Activated naive CD8-positive, alpha-beta T cell treated with anti-CD3 and anti-CD28 coated beads for 36 hours (primary cell): ENCODE measurements at places on chromosomes 5 and 9. TPM values are rescaled to one million over a fixed set of nuclear protein-coding genes. Genes with fewer than 3 reads are reported as not detected.

DNA sequence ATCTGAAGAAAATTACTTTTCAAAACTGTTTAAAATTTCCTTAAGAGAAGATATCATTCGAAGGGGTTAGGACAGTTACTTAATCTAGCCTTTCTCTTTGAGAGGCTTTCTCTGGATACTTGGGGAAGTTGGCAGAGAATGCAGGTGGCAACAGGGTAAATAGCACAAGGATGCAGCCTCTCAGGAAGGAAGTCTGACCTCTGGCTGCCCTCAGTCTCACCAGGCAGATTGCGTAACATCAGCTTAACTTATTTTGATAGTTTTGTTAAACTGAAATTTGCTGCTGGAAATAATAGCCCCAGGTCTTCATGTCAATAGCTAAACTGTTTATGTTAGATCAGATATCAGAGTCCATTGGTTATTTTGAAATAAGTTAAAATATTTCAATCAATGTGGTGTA is 20.4 kb downstream of the CCDC192 start:
- peaks cover 4% of the 10 kb centered on the region for H3K27me3 ChIP-seq
- no peaks in the 10 kb centered on the region for H3K36me3 ChIP-seq
- no peak overlapping the region for H3K4me3 ChIP-seq
- DNase-seq: no peak
- H3K27ac ChIP-seq: no peak overlapping the region

GRCh38 chr5:31193591-31194467 is at the start of gene CDH6:
Gene CDH6 (plus strand): TSS chr5:31193686. CDS start chr5:31267474, 73,788 bp downstream.
- no peak within 1 kb of the TSS for H3K27ac ChIP-seq
- DNase-seq: peak; percentile 5
- H3K27me3 ChIP-seq: peaks cover 69% of the 10 kb centered on the region
- H3K4me1 ChIP-seq: peaks cover 7% of the 10 kb centered on the region
- no peaks in the 10 kb centered on the region for H3K36me3 ChIP-seq

GRCh38 chr9:124771021-124771866 is at the start of gene NR6A1:
Gene NR6A1 (minus strand): TSS chr9:124771311.
- H3K36me3 ChIP-seq: no peaks in the 10 kb centered on the region
- H3K4me1 ChIP-seq: peaks cover 33% of the 10 kb centered on the region
- H3K4me3 ChIP-seq: peak within 1 kb of the TSS; percentile 86
- H3K27ac ChIP-seq: peak within 1 kb of the TSS; percentile 86
- DNase-seq: peak; percentile 95

GRCh38 chr9:94213511-94214124 is 45.5 kb upstream of the ZNF169 start:
- DNase-seq: peak; percentile 68
- H3K36me3 ChIP-seq: no peaks in the 10 kb centered on the region
- H3K27me3 ChIP-seq: peaks cover 18% of the 10 kb centered on the region
- H3K4me3 ChIP-seq: peak overlapping the region; percentile 55
- H3K27ac ChIP-seq: no peak overlapping the region

The ZCCHC9 gene
- total RNA-seq: 39.8 TPM
